Effector CD8-positive, alpha-beta T cell (primary cell): ENCODE measurements at places on chromosomes 7 and 10.

- no peak for DNase-seq
These were observed 506 bp downstream of the CTTNBP2 start for GRCh38 chr7:117872561-117873309.

GRCh38 chr7:91880016-91880412, 488 bp downstream of the MTERF1 start:
- DNase-seq = no peak

DNA sequence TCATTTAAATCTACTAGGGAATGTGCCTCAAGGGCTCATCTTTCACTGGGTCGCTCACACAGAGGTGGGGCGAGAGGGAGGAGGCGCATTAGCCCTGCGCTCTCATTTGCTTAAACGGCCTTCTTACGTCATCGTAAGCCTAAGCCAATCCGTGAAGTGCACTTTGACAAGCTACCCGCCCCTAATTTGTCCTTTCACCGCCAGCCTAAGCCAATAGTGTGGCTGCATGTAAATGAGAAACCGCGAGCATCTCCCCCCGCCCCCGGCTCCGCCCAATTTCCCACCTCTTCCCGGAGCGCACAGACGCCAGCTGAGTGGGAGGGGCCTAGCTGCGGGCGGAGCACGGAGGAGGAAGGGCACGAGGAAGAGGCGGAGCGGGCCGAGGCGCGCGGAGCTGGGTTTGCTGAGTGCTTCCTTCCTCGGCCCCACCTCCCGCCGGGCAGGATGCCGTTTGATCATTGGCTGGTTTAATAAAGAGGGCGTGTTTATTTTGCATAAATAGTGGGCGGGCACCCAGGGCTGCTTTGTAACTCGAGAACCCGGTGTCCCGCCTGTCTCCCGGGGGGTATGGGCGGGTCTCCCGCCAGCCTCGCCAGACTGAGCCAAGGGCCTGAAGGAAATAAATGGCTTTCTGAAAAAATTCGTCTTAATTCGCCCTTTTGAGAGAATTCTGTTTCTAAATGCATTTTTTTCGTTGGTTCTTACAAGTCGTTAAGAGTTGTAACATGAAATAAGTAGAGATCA, 289.6 kb upstream of the NFE2L3 start:
- DNase-seq = peak; percentile 10

- DNase-seq = no peak
These were observed 26.7 kb downstream of the ELAPOR2 start for GRCh38 chr7:87032604-87033339.

GRCh38 chr10:26543567-26544306, 105.6 kb downstream of the APBB1IP start:
- no peak for DNase-seq

DNA sequence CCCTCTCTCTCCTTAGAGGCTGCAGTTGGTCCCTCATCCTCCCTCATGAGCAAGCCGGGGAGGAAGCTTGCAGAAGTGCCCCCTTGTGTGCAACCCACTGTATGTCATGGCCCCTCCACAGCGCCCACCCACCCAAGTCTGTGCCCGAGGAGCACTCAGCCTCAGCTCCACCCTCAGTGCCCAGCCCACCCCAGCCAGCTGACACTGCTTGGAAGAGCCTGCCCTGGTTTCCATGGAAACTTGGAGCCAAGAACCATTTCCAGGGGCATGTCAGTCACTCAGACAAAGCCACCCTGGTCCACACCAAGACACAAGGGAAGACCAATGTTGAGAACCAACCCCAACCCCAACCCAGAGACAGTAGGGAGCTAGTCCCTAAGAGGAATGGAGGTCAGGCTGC, 79.5 kb downstream of the PAX2 start:
- DNase-seq = no peak

GRCh38 chr10:131000743-131001142, 310.8 kb downstream of the TCERG1L start:
- DNase-seq = no peak

GRCh38 chr10:132986576-132986975, 44.2 kb upstream of the CFAP46 start:
- no peak for DNase-seq
